ENCODE measurements at places on chromosomes 16 and 17. TPM values are rescaled to one million over a fixed set of nuclear protein-coding genes. Genes with fewer than 3 reads are reported as not detected.

Gene CDRT4
- total RNA-seq = 10.1 TPM

Gene SEPTIN12
- not detected for total RNA-seq

- H3K4me1 ChIP-seq = no peaks in the 10 kb centered on the region
- H3K36me3 ChIP-seq = no peaks in the 10 kb centered on the region
- no peaks in the 10 kb centered on the region for H3K27me3 ChIP-seq
- H3K4me3 ChIP-seq = no peak overlapping the region
These were observed 54.1 kb downstream of the MEAK7 start for GRCh38 chr16:84450176-84450865.

Gene JMJD8
- total RNA-seq = 57.6 TPM

GRCh38 chr17:74336307-74336706 is 10.3 kb downstream of the KIF19 start:
- H3K36me3 ChIP-seq = no peaks in the 10 kb centered on the region
- no peak overlapping the region for H3K27ac ChIP-seq
- H3K4me3 ChIP-seq = no peak overlapping the region
- H3K4me1 ChIP-seq = no peaks in the 10 kb centered on the region

Gene TEKT1
- not detected for total RNA-seq

GRCh38 chr17:60087882-60088669 is 9.4 kb upstream of the HEATR6 start:
- no peaks in the 10 kb centered on the region for H3K27me3 ChIP-seq

GRCh38 chr16:74740795-74741304 is 33.8 kb downstream of the FA2H start:
- H3K4me1 ChIP-seq = peaks cover 20% of the 10 kb centered on the region
- no peaks in the 10 kb centered on the region for H3K36me3 ChIP-seq
- DNase-seq = no peak

DNA sequence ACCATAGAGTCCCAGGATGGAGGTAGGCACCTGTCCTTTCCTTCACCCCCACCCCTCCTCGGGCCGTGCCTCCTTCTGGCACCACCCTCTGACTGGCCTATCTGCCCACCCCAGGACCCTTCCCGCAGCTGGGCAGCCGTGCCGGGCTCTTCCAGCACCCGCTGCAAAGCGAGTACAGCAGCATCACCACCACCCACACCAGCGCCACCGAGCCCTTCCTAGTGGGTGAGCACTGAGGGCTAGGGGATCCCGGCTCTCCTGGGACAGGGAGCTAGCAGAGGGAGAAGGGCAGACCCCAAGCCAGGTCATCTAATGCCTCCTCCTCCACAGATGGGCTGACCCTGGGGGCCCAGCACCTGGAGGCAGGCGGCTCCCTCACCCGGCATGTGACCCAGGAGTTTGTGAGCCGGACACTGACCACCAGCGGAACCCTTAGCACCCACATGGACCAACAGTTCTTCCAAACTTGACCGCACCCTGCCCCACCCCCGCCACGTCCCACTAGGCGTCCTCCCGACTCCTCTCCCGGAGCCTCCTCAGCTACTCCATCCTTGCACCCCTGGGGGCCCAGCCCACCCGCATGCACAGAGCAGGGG is 7.8 kb downstream of the GALK1 start:
- no peak overlapping the region for H3K4me3 ChIP-seq
- H3K27me3 ChIP-seq = no peaks in the 10 kb centered on the region
- DNase-seq = no peak
- peaks cover 17% of the 10 kb centered on the region for H3K36me3 ChIP-seq
- no peak overlapping the region for H3K27ac ChIP-seq
- peaks cover 10% of the 10 kb centered on the region for H3K4me1 ChIP-seq

- no peak overlapping the region for H3K27ac ChIP-seq
- H3K27me3 ChIP-seq = peaks cover 16% of the 10 kb centered on the region
- peaks cover 9% of the 10 kb centered on the region for H3K4me1 ChIP-seq
- DNase-seq = no peak
These were observed 43.7 kb downstream of the HSBP1 start for GRCh38 chr16:83851473-83851872.

Gene CDH8
- total RNA-seq = 7.6 TPM

DNA sequence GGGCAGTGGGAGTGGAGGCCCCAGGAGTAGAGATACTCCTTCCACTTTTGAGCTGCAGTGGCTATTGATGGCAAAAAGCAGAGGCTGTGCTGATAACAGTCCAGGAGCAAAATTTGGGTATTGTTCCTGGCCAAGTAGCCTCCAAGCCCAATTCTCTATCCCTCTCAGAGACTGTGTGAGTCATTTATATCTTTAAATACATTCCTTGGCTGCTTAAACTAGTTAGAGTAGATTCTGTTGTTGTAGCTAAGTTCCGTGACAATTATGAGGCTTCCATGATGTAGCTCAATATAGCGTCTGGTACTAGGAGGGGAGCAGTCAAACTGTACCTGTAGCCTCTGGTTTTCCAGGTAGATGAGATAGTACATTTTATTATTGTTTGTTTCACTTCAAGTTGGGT is 19.9 kb upstream of the UBE2G1 start:
- H3K4me3 ChIP-seq = no peak overlapping the region
- no peak for DNase-seq

Gene FOXC2
- 91.8 TPM for total RNA-seq

Gene CNGB1
- total RNA-seq = not detected

Gene AXIN2
- 16.6 TPM for total RNA-seq

Gene MYL4
- not detected for total RNA-seq

Gene KCNH4
- not detected for total RNA-seq

Gene GAST
- not detected for total RNA-seq

DNA sequence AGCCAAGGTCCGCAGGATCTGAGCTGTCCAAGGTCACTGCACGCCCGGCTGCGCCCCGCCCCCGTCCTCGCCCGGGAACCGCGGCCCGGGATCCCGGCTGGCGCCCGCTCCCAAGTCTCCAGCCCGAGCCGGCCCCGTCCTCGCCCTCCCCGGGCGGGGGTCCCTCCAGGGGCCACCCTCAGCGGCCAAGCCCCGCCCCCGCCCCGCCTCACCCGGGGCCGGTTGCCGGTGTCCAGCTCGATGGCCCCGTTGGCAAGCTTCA is 216 bp downstream of the VPS9D1 start:
- H3K4me1 ChIP-seq = peaks cover 21% of the 10 kb centered on the region
- peaks cover 7% of the 10 kb centered on the region for H3K36me3 ChIP-seq
- no peaks in the 10 kb centered on the region for H3K27me3 ChIP-seq
- DNase-seq = no peak
- peak overlapping the region; percentile 63 for H3K27ac ChIP-seq

GRCh38 chr17:61305024-61305423 is 94.6 kb upstream of the TBX2 start:
- no peak overlapping the region for H3K4me3 ChIP-seq
- H3K27ac ChIP-seq = no peak overlapping the region
- no peaks in the 10 kb centered on the region for H3K36me3 ChIP-seq
- no peaks in the 10 kb centered on the region for H3K27me3 ChIP-seq

- H3K4me3 ChIP-seq = no peak overlapping the region
- no peak for DNase-seq
- no peak overlapping the region for H3K27ac ChIP-seq
- H3K27me3 ChIP-seq = no peaks in the 10 kb centered on the region
- peaks cover 49% of the 10 kb centered on the region for H3K36me3 ChIP-seq
These were observed 20.2 kb downstream of the SNN start for GRCh38 chr16:11688520-11688886.

Gene C16orf96
- total RNA-seq = 0.08 TPM

GRCh38 chr16:53936052-53936451 is 232.1 kb downstream of the FTO start:
- H3K36me3 ChIP-seq = peaks cover 15% of the 10 kb centered on the region
- DNase-seq = no peak
- no peak overlapping the region for H3K4me3 ChIP-seq
- H3K4me1 ChIP-seq = peaks cover 10% of the 10 kb centered on the region
- no peaks in the 10 kb centered on the region for H3K27me3 ChIP-seq

DNA sequence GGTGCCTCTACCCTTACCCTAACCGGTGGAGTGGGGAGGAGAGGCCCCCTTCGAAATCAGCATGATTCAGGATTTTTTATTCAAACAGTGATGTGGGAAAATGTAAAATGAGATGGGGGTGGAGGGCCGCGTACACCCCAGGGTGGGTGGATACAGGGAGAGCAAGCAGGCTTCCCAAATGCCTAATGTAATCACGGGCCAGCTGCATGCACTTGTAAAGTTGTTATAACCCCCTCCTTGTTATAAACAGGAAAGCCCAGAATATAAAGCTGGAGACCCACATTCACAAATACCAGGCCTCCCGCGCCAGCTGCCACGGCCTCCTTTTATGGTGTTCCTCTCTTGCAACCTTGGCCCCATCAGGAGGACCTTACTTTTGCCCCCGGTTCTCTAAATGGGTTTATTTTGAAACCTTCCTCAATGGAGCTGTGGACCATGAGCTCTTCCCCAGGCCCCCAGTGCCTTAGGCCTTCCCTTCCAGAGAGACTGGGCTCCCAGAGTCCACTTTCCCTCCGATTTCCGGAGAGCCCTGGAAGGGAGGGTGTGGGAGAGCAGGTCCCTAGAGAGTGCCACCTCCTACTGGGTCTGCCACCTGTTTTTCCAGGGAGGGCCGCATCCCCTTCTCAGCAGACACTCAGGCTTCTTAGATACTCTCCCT is 906 bp upstream of the FOXL1 start:
- no peaks in the 10 kb centered on the region for H3K27me3 ChIP-seq
- peak overlapping the region; percentile 100 for H3K27ac ChIP-seq
- H3K4me1 ChIP-seq = peaks cover 89% of the 10 kb centered on the region
- peak overlapping the region; percentile 98 for H3K4me3 ChIP-seq

- peaks cover 10% of the 10 kb centered on the region for H3K4me1 ChIP-seq
- peak overlapping the region; percentile 93 for H3K4me3 ChIP-seq
- H3K27me3 ChIP-seq = no peaks in the 10 kb centered on the region
- no peaks in the 10 kb centered on the region for H3K36me3 ChIP-seq
- no peak for DNase-seq
These were observed 569 bp upstream of the RABEP2 start for GRCh38 chr16:28925386-28926228.

GRCh38 chr17:38402897-38403296 is 25.4 kb upstream of the ARHGAP23 start:
- H3K4me1 ChIP-seq = no peaks in the 10 kb centered on the region
- DNase-seq = no peak
- H3K4me3 ChIP-seq = no peak overlapping the region

GRCh38 chr16:82504836-82505235 is 121.9 kb upstream of the CDH13 start:
- H3K4me1 ChIP-seq = no peaks in the 10 kb centered on the region
- no peak for DNase-seq
- H3K36me3 ChIP-seq = no peaks in the 10 kb centered on the region
- H3K27ac ChIP-seq = no peak overlapping the region
- no peak overlapping the region for H3K4me3 ChIP-seq

- H3K36me3 ChIP-seq = no peaks in the 10 kb centered on the region
- H3K27ac ChIP-seq = no peak overlapping the region
- H3K27me3 ChIP-seq = no peaks in the 10 kb centered on the region
- H3K4me3 ChIP-seq = no peak overlapping the region
- no peak for DNase-seq
These were observed 74.0 kb upstream of the XYLT1 start for GRCh38 chr16:17544785-17545184.

- no peak for DNase-seq
- H3K4me3 ChIP-seq = no peak overlapping the region
- no peaks in the 10 kb centered on the region for H3K27me3 ChIP-seq
- H3K4me1 ChIP-seq = peaks cover 15% of the 10 kb centered on the region
- H3K27ac ChIP-seq = no peak overlapping the region
- H3K36me3 ChIP-seq = no peaks in the 10 kb centered on the region
These were observed 4.8 kb downstream of the CDK5R1 start for GRCh38 chr17:32491371-32492263.

DNA sequence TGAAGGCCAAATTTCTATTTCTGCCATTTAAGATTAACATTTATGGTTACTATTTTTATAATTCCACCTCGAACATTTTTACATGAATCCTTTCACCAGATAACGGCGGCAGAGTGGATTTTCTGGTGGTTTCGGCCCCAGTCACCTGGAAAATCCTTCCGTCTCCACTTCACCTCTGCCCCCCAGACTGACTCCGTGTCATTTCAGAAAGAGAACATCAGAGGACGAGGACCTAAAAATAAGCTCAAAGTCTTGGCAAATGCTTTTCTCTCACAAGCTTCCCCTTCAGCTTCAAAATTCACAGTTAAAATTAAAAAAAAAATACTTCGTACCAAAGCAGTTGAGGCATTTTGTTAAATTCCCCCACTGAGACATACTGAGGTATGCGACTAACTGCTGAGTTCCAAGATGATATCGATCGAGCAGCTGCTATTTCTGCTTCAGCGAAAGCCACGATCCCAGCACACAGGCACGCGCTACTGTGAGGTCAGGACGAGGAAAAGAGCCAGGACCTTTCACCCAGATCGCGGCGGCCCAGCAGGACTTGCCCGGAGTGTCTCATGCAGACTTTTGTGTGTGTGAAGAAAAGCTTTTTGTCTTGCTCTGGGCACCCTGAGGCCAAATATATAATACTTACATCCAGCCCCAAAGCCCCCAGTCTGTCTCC is 36.8 kb downstream of the ASPA start:
- peaks cover 3% of the 10 kb centered on the region for H3K4me1 ChIP-seq
- H3K27me3 ChIP-seq = peaks cover 22% of the 10 kb centered on the region
- DNase-seq = peak; percentile 82
- no peaks in the 10 kb centered on the region for H3K36me3 ChIP-seq

DNA sequence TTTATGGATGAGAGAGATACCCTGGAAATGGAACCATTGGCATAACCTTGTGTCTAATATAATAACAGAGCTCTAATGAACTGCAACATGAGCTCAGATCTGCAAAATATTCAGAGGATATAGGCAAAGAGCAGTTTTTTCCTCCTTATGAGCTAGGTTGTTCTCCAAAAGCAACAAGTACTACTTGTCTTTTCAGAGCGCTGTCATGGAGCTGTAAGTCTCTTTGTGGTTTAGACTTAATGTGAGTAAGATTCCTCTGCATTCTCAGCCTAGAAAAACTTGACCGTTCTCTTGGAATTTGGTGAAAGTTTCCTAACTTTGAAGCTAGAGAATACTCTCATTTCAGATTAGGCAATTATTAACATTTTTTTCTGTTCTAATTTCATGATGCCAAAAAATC is 85.2 kb downstream of the FTO start:
- H3K27me3 ChIP-seq = no peaks in the 10 kb centered on the region
- no peak for DNase-seq
- peaks cover 32% of the 10 kb centered on the region for H3K4me1 ChIP-seq
- H3K27ac ChIP-seq = peak overlapping the region; percentile 61
- no peaks in the 10 kb centered on the region for H3K36me3 ChIP-seq

DNA sequence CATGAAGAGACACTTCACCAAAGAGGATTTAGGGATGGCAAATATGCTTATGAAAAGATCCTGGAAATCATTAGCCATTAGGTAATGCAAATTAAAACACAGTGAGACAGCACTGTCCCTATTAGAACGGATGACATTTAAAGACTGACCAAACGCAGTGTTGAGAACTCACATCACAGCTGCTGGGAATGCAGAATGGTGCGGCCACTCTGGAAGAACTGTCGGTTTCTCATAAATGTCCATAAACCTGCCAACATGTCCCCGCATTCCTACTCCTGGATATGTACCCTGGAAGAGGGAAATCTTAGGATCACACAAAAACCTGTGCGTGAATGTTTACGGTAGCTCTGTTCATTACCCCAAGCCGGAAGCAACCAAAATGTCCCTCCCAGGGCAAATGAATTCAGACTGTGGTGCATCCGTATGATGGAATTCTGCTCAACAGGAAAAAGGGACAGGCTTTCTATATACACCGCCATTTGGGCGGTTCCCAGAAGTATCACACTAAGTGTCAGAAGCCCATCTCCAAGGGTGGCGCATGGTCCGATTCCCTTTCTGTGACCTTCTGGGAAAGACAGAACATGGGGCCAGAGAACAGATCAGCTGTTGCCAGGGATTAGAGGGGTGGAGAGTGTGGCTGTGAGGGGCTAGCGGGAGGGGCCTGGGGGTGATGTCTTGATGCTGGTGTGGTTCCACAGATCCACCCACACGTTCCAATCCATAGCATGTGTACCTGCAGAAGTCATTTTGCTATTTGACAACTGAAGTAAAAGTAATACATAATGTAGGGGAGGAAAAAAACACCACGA is 197.2 kb upstream of the CHMP6 start:
- no peaks in the 10 kb centered on the region for H3K27me3 ChIP-seq
- H3K4me1 ChIP-seq = peaks cover 73% of the 10 kb centered on the region
- DNase-seq = no peak
- no peak overlapping the region for H3K4me3 ChIP-seq
- H3K27ac ChIP-seq = peak overlapping the region; percentile 87
- H3K36me3 ChIP-seq = peaks cover 4% of the 10 kb centered on the region
